ENCODE measurements at places on chromosomes 1 and 21.

- no peak for DNase-seq
Observed at GRCh38 chr1:109531826-109532364, 7.8 kb upstream of the GPR61 start.

DNA sequence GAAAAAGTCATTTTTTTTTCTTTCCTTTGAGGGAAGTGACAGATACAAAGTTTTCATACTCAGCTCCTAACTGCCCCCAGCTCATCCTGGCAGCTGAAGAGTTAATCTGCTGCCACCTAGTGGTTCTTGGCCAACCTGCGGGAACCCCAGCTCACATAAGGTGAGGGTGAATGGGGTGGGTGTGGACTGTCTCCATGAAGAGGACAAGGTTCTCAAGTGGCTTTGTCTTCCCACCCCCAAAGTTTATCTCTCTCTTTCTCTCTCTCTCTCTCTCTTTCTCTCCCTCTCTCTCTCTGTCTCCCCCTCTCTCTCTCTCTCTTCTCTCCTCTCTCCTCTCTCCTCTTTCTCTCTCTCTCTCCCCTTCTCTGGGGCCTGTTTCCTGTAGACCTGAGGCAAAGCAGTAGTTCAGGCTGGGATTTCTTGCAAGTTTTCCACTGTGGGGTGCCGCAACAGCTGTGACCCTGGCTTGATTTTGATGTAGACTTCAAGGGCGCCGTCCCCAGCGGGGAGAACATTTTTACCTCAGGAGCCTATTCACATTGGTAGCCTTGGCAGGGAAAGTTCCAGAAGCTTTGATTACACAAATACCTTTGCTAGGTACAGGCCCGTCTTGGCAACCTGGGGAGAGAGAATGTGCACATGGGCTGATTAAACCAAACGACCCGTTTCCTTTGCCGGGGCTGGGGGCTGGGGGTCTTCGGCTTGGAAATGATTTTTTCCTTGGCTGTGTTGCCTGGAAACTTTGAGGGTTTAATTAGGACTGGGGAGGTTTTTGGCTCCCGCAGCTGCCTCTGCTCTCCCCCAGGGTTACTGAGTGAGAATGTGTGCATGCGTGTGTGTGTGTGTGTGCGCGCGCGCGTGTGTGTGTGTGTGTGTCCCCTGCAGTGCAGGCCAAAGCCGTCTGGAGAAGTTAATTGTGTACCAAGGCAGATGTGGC, 135.9 kb downstream of the TM2D1 start:
- DNase-seq, result no peak

GRCh38 chr1:214244252-214244651, 36.7 kb upstream of the SMYD2 start:
- DNase-seq, result no peak

GRCh38 chr1:195197116-195197515, 1411.1 kb downstream of the KCNT2 start:
- no peak for DNase-seq

GRCh38 chr1:153742411-153743142, 14.7 kb downstream of the INTS3 start:
- no peak for DNase-seq

DNA sequence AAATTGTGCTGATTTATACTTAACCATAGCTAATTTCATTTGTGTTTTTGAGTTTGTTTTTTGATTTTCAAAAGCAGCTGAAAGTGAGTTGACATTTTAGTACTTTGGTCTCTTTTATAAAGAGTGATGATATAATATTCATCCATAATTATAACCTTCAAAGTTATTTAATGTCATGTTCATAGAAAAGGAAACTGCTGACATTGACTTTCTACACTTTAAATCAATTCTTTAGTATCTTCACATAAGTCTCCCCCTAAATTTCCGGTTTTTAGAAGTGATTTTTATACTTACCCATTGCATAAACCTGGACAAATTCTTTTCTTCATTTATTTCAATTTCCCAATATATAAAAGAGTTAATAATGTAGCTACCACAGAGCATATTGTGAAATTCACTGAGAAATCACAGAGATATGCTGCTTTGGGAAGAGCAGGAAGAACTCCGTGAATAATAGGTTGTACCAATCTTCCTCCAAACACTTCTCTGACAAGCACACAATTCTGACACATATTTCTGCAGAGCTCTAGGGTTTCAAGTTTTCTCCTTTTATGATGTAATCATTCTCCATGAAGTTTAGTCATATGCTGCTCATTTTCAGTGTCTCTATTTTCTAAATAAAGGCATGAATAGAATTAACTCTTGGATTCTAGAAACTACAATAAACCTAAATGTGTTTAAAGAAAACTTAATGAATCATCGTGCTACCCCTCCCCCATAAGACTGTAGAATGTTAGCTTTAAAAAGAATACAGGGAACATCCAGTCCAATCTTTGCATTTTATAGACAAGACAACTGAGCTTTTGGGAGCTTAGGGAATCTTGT, 25.6 kb upstream of the CDC42BPA start:
- DNase-seq, result no peak

- DNase-seq, result no peak
Observed at GRCh38 chr1:98923667-98924066, 81.0 kb downstream of the PLPPR5 start.

DNA sequence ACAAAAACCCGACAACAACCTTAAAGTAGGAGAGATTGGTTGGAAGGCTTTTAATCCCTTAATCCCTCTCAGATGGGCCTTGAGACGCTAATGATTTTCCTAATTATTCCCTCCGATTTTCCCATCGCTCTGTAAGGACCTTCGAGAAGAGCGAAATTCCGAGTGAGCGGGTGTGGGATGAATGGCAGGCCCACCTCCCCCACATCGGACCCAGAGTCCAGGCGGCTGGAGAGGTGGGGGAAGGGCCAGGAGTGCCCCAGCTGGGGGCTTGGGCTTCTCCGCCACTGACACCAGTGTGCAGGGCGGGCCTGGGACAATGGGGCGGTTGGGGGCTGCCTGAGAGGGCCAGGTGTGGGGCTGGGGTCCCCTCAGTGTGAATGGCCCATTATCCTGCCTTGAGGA, 23.4 kb downstream of the RHBG start:
- no peak for DNase-seq

DNA sequence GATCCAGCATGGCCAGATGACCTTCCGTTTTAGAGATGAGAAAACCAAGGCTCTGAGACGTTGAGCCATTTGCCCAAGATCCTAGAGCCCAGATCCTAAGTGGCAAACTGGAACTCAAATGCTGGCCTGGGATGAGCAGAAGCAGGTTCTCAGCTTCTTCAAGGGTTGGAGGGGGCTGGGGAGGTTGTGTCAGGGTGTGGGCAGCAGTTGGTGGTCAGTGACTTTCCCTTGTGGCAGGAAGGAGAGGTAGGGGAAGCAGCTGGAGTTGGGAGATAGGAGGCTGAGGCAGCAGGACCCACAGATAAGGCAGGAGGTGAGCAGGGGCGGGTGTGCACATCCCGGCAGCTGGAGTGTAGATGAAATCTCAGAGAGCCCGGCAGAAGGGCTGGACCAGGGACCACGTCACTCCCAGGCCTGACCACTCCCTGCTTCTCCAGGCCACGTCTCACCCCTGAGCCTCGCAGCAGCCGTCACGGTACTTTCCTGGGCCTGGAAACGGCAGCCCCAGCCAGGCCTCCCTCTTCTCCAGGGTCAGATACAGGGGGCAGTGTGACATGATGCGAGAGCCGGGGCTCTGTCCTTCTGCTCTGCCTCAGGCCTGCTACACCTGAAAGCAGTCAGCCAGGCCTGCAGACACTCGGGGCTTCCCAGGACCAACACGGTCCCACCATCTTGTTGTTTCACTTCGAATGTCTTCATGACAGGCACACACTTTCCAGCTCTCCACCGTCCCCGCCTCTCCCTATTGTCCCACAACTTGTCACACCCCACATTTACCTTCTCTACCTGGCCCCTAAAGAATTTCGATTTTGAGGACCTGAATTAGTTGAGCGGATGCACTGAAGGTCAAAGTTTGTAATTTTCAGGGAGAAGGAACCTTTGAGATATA, 11.5 kb upstream of the LAPTM5 start:
- no peak for DNase-seq

DNA sequence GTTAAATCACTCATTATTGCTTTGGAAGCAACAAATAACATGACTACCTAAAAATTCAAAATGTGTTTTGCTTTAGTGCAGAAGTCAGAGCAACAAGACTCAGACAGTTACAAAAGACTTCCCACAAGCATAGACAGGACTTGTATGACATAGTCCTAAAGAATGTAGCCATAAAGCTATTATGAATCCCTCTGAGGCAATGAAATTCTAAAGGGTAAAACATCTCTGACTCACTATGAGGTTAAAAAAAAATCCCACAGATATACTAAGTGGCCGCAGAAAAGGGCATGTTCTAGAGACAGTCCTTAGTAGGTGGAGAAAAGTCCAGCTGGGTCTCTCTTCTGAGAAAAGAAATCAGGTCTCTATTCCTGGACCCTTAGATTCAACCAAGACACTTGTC, 4.9 kb downstream of the PRKAB2 start:
- DNase-seq, result no peak

GRCh38 chr1:160558660-160559380, 20.5 kb downstream of the CD84 start:
- no peak for DNase-seq

GRCh38 chr1:230385930-230386329, 40.2 kb downstream of the PGBD5 start:
- no peak for DNase-seq

DNA sequence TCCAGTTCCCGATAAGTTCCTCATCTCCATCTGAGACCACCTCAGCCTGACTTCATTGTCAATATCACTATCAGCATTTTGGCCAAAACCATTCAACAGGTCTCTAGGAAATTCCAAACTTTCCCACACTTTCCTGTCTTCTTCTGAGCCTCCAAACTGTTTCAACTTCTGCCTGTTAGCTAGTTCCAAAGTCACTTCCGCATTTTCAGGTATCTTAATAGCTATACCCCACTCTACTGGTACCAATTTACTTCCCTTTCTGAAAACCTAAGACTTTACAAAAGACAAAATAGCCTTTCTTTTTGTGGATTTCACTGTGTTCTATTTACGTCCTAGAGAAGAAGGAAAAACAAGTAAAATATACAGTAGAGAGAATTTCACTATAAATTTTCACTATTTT, 147.0 kb upstream of the FMN2 start:
- DNase-seq, result no peak

GRCh38 chr1:8625491-8625890, 191.9 kb downstream of the RERE start:
- no peak for DNase-seq
